Ascending aorta (tissue), 2 donors: ENCODE measurements at places on chromosomes 2 and 18. TPM values are rescaled to one million over a fixed set of nuclear protein-coding genes. Genes with fewer than 3 reads are reported as not detected.

The GLI2 gene
- total RNA-seq = 23.1 TPM

- H3K36me3 ChIP-seq = no peaks in the 10 kb centered on the region
- H3K27me3 ChIP-seq = no peaks in the 10 kb centered on the region
- no peak overlapping the region for H3K4me3 ChIP-seq
- H3K27ac ChIP-seq = no peak overlapping the region
These were observed 8.2 kb upstream of the CIB4 start for GRCh38 chr2:26649322-26649721.

DNA sequence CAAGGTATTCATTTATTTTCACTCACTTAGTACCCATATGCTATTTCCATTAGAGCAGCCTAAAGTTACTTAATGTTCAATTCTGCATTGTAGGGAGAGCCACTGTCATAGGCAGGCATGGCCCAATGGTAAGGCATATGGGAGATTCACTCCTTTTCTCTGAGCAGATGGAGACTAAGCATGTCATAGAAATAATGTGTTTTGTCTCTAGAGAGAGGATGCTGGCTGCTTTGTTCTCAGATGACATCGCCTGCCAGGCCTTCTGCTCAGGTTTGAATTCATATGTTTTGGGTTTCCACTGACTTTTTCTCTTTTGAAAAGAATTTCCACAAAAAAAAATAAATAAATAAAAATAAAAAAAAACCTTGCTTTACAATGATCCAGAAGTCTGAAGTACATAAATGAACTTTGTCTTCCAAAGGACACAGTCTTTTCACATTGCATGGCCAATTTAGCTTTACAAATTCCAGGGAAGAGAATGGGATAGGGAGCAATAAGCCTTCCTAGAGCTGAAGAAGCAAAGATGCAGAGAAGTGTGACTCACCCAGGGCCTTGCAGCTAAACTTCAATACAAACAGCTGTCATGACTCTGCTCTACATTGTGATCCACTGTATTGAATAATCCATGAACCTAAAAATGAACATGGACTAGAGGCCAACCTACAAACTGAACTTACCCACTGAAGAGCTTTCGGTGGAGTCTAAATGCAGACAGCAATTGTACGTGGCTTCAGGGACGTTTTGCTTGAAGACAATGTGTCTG lies 422.5 kb downstream of the CMPK2 start:
- H3K27me3 ChIP-seq = no peaks in the 10 kb centered on the region
- H3K27ac ChIP-seq = no peak overlapping the region
- DNase-seq = no peak
- H3K4me1 ChIP-seq = no peaks in the 10 kb centered on the region
- H3K4me3 ChIP-seq = no peak overlapping the region

GRCh38 chr2:95047629-95048510 lies 22.4 kb downstream of the MAL start:
- no peaks in the 10 kb centered on the region for H3K27me3 ChIP-seq
- DNase-seq = no peak
- H3K36me3 ChIP-seq = no peaks in the 10 kb centered on the region
- no peaks in the 10 kb centered on the region for H3K4me1 ChIP-seq

GRCh38 chr2:131126436-131126835 lies 21.3 kb downstream of the PLEKHB2 start:
- H3K4me1 ChIP-seq = no peaks in the 10 kb centered on the region
- H3K27me3 ChIP-seq = no peaks in the 10 kb centered on the region
- no peak for DNase-seq
- H3K4me3 ChIP-seq = no peak overlapping the region
- peaks cover 65% of the 10 kb centered on the region for H3K36me3 ChIP-seq

The LIMS3 gene
- 21.9 TPM for total RNA-seq

GRCh38 chr2:128494307-128494639 lies 175.6 kb upstream of the HS6ST1 start:
- H3K4me3 ChIP-seq = peak overlapping the region; percentile 8
- H3K4me1 ChIP-seq = no peaks in the 10 kb centered on the region
- peak; percentile 46 for DNase-seq
- no peaks in the 10 kb centered on the region for H3K27me3 ChIP-seq

GRCh38 chr18:78799382-78800089 lies 180.1 kb upstream of the SALL3 start:
- H3K36me3 ChIP-seq = no peaks in the 10 kb centered on the region
- no peak for DNase-seq
- H3K27ac ChIP-seq = no peak overlapping the region
- no peaks in the 10 kb centered on the region for H3K27me3 ChIP-seq
- H3K4me1 ChIP-seq = no peaks in the 10 kb centered on the region

DNA sequence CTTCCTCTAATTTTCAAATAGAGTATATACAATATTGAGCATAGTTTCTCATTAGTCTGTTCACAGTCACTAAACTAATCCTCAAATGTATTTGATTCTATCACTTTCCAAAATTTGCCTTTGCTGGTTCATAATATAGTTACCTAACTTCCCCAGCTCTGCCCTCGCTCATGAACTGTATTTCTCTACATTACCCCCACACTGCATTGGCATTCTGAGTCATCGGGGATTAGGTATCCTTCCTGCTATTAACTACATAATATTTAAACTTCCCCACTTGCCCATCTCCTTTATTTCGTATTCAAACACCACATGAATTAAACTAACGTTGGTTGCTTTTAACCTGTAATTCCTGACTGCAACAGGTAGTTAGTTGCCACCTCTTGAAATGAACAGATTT lies 14.8 kb upstream of the CLASP1 start:
- DNase-seq = no peak
- no peak overlapping the region for H3K27ac ChIP-seq
- H3K4me3 ChIP-seq = no peak overlapping the region
- H3K36me3 ChIP-seq = no peaks in the 10 kb centered on the region

- H3K36me3 ChIP-seq = no peaks in the 10 kb centered on the region
- no peak overlapping the region for H3K27ac ChIP-seq
- no peak overlapping the region for H3K4me3 ChIP-seq
- no peak for DNase-seq
- H3K27me3 ChIP-seq = no peaks in the 10 kb centered on the region
These were observed 449.4 kb upstream of the SOX11 start for GRCh38 chr2:5242751-5243150.

The PAX8 gene
- 0.11 TPM for total RNA-seq

DNA sequence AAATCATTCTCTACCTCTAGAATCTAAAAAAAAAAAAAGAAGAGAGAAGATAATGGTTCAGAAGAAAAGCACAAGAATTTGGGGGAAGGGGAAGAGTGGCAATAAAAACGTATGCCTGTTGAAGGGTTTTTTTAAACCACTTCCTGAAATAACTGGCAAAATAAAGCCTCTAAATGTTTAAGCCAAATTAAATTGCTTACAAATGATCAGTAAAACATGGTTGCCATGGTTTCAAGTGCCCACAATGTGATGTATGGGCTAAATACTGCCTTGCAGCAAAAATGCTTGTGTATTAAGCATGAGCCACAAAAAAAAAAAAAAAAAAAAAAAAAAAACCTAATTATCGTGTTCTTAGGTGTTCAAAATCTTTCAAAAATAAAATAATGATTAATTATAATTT lies 60.8 kb downstream of the RBM43 start:
- no peak overlapping the region for H3K27ac ChIP-seq
- H3K27me3 ChIP-seq = no peaks in the 10 kb centered on the region
- no peaks in the 10 kb centered on the region for H3K4me1 ChIP-seq
- no peak for DNase-seq
- H3K4me3 ChIP-seq = no peak overlapping the region
- no peaks in the 10 kb centered on the region for H3K36me3 ChIP-seq

DNA sequence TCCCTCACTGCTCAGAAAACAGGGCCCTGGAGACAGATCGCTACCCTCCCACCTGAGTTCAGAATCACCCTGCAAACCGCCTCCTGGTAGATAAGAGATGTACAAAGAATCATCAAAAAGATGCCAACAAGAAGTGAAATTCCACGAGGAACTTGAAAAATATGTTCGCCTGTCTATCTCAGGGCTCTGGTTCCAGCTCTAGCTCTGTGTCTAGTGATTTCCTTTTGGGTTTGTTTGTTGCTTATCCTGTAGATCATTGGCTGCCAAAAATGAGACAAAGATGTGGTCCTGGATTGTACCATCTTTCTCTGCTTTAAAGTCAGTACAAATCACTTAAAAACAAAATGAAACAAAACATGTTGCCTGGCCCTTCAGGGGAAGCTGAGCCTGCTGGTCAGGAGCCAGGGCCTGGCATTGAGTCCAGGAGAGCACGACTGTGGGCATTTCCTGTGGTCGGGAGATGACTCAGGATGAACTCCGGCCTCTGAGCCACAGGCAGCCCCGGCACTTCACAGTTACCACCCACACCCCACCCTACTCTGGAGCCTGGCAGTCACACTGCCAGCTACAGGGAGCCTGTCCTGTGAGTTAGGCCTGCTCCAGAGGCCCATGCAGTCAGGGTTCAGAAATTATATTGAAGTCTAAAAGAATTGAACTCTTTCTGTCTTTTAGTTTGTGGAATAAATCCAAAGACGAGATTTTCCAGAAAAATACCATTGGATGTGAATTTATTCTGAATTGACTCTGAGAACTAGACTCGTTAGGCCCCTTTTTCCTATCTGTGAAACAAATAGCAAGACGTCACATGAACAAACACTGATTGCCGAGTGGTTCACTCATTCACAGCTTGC lies 8.0 kb upstream of the ITGB6 start:
- no peaks in the 10 kb centered on the region for H3K4me1 ChIP-seq
- no peak overlapping the region for H3K4me3 ChIP-seq
- H3K27me3 ChIP-seq = no peaks in the 10 kb centered on the region
- no peaks in the 10 kb centered on the region for H3K36me3 ChIP-seq

GRCh38 chr2:182868054-182868796 lies 1.8 kb upstream of the FRZB start:
- no peak for DNase-seq
- peak overlapping the region; percentile 42 for H3K27ac ChIP-seq
- no peaks in the 10 kb centered on the region for H3K36me3 ChIP-seq
- H3K4me1 ChIP-seq = peaks cover 4% of the 10 kb centered on the region

The CNGA3 gene
- not detected for total RNA-seq

GRCh38 chr2:196171248-196171871 lies at the start of gene STK17B:
Gene STK17B (minus strand): TSS chr2:196171578. CDS start chr2:196163383, 8,195 bp downstream.
- no peaks in the 10 kb centered on the region for H3K27me3 ChIP-seq
- H3K36me3 ChIP-seq = no peaks in the 10 kb centered on the region

GRCh38 chr2:173652767-173653431 lies 298.2 kb downstream of the CDCA7 start:
- H3K27ac ChIP-seq = no peak overlapping the region
- H3K27me3 ChIP-seq = no peaks in the 10 kb centered on the region
- H3K4me1 ChIP-seq = peaks cover 3% of the 10 kb centered on the region
- H3K4me3 ChIP-seq = no peak overlapping the region
- no peaks in the 10 kb centered on the region for H3K36me3 ChIP-seq

DNA sequence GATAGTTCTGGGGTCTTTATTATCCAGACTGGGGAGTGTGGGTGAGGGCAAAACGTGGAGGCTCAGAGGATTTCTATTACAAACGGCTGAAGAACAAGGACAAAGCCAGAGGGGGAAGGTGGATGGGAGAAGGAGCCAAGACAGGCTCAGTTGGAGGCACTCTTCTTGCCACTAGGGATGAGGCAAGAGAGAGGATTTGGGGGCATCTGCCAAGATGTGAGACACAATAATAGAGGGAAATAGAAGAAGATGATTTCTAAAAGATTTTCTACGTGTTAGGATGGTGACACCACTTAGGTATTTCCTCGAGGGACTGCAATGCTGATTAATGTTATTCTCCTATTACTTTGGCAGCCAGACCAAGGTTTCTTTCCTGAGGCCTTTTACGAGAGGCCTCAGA lies 71.8 kb downstream of the APOB start:
- no peaks in the 10 kb centered on the region for H3K27me3 ChIP-seq
- no peaks in the 10 kb centered on the region for H3K36me3 ChIP-seq
- DNase-seq = no peak
- H3K4me1 ChIP-seq = peaks cover 9% of the 10 kb centered on the region
- H3K27ac ChIP-seq = peak overlapping the region; percentile 84

- H3K4me1 ChIP-seq = no peaks in the 10 kb centered on the region
- no peaks in the 10 kb centered on the region for H3K36me3 ChIP-seq
- H3K27me3 ChIP-seq = no peaks in the 10 kb centered on the region
- DNase-seq = no peak
- H3K27ac ChIP-seq = no peak overlapping the region
These were observed 8.9 kb upstream of the MAL start for GRCh38 chr2:95016616-95017015.

The PJVK gene
- not detected for total RNA-seq

The ALLC gene
- total RNA-seq = not detected

- no peak overlapping the region for H3K4me3 ChIP-seq
- H3K27ac ChIP-seq = no peak overlapping the region
- no peak for DNase-seq
- no peaks in the 10 kb centered on the region for H3K4me1 ChIP-seq
These were observed 42.8 kb upstream of the FSIP2 start for GRCh38 chr2:185695711-185696235.

DNA sequence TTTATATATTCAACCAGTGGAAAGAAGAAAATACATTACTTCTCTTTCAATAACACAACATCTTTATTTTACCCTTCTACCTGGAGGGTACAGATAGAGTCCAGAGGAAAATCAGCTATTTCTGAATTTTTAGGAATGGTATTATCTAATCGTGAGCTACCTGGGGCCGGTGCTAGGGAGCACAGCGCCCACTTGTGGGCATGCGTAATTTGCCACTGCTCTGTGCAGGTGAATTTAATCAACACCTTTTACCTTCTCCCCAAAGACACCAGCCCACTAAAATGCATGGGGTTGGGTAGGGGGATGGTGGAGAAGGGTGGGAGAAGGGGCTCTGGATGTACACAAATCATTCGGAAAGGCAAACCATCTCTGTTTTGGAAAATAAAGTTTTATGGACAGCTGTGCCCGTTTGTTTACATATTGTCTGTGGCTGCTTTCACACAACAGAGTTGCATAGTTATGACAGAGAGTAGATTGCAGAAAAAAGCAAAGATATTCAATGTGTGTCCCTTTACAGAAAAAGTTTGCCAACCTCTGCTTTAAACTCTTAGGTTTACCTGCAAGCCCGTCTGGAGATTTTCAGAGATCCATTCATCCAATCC lies 51.5 kb upstream of the DCC start:
- no peaks in the 10 kb centered on the region for H3K36me3 ChIP-seq
- no peak overlapping the region for H3K4me3 ChIP-seq
- no peaks in the 10 kb centered on the region for H3K4me1 ChIP-seq

- no peak for DNase-seq
- peaks cover 9% of the 10 kb centered on the region for H3K4me1 ChIP-seq
- no peaks in the 10 kb centered on the region for H3K27me3 ChIP-seq
- no peak overlapping the region for H3K4me3 ChIP-seq
- H3K36me3 ChIP-seq = peaks cover 36% of the 10 kb centered on the region
These were observed 18.2 kb downstream of the SLC4A1AP start for GRCh38 chr2:27681841-27682240.

The CHAC2 gene
- not detected for total RNA-seq
